ENCODE measurements at places on chromosomes 2 and 18.

DNA sequence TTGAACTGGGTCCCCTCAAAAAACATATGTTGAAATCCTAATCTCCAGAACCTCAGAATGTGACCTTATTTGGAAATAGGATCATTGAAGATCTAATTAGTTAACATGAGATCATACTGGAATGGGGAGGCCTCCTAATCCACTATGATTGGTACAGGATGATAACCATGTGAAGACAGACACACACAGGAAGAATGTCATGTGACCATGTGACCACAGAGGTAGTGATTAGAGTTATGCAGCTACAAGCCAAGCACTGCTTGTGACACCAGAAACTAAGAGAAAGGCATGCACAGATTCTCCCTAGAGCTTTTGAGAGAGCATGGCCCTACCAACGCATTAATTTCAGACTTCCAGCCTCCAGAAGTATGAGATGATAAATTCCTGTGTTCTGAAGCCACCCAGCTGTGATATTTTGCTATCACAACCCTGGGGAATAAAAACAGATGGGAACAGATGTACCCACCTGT, 47.0 kb upstream of the TGIF1 start:
- peak; percentile 68 for DNase-seq

- DNase-seq = no peak
Measured at GRCh38 chr2:71952572-71953188, 195.0 kb downstream of the CYP26B1 start.

DNA sequence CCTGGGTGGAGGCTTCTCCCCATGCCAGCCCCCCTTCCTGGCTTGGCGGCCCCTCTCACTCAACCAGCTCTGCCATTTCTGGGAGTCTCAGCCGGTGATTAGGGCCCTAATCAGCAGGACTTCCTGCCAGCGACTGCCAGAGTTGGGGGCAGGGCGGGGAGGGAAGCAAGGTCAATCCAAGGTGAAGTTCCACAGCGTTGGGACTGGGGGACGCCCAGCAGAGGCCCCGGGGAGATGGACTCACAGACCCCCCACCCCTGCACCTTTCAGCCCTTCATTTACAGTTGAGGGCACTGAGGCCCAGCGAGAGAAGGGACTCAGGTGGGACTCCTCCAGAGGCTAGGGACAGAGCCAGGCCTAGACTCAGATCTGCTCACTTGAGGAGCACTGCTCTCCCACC, 65.3 kb downstream of the TNS1 start:
- no peak for DNase-seq

GRCh38 chr18:49016648-49017539, 66.1 kb upstream of the SMAD7 start:
- DNase-seq = no peak

DNA sequence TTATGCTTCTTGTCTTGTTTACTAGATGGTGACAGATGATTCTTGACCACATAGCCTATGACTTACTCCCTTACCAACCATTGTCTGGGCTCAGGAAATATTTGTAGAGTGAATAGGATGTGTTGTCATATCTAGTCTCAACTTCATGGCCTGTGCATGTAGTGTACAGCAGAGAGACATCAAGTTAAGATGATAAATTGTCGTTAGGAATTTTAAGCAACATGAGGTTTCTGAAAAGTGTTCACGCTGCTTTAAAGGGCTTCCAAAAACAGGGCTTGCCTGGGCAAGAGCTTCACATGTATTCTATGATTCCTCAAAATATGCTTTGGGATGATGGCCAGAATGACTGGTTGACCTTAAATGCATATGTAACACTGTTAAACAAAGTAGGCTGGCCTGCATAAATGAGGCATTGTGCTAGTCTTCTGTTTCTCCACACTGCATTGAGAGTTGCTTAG, 424.0 kb downstream of the RND3 start:
- no peak for DNase-seq

- DNase-seq = no peak
Measured at GRCh38 chr2:217950401-217950871, 52.4 kb downstream of the TNS1 start.

GRCh38 chr2:11482473-11483035, 16.6 kb upstream of the E2F6 start:
- DNase-seq = no peak

- DNase-seq = no peak
Measured at GRCh38 chr18:78906066-78906465, 73.6 kb upstream of the SALL3 start.

DNA sequence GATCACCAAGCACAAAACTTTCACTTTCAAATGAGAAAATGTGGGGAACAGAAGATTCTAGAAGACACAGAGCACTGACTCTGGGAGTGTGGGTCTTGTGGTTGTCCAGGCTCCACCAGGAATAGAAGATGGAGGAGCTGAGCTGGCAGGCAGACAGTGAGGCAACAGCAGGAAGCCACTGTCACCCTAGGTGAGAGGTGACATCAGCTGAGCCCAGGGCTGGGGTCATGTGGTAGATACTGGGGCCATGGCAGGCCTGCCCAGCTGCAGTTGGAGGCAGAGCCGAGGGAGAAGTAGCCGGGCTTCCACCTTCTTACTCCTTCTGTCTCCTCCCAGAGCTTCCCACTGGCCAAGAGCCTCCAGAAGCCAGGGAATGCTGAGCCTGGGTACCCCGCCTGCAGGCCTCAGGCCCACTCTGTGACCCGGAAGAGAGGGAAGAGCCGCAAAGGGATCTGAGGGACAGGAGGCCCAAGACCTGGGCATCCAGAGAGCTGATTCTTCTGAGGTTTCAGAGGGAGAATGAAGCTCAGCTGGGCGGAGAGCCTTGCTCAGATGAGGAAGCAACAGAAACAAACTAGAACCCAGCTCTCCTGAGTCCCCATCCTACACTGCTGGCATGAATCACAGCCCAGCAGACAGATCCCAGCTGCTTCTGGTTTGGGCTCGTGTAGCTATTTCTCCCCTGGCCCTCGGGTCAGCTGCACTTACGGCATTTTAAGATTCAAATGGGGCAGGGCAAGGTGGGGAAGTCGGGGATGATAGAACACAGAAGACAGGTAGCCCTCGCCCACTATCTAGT, 39.8 kb upstream of the ASAP2 start:
- DNase-seq = no peak

GRCh38 chr2:202758604-202759003, 113.0 kb downstream of the ICA1L start:
- no peak for DNase-seq

GRCh38 chr2:146944601-146945000, 900.2 kb upstream of the ACVR2A start:
- DNase-seq = no peak

DNA sequence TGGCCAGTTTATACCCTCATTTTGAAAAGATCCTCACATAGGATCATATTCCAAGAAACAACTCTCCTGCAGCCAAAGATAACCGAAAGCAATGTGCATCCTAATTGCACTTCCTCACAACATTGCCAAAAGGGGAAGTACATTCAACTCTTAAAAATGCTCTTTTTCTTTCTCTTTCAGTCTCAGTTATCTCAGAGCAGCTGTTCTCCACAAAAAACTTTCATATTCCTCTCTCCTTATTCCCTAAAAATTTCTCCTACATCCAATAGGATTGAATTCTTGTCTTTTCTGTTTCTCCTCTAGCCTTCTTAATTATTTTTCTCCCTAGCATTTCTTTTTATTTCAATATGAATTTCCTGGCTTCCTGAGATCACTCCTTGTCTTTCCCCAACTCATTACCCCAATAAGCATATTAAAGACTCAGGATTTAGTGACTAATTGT, 7.4 kb upstream of the VRK2 start:
- peak; percentile 48 for DNase-seq

DNA sequence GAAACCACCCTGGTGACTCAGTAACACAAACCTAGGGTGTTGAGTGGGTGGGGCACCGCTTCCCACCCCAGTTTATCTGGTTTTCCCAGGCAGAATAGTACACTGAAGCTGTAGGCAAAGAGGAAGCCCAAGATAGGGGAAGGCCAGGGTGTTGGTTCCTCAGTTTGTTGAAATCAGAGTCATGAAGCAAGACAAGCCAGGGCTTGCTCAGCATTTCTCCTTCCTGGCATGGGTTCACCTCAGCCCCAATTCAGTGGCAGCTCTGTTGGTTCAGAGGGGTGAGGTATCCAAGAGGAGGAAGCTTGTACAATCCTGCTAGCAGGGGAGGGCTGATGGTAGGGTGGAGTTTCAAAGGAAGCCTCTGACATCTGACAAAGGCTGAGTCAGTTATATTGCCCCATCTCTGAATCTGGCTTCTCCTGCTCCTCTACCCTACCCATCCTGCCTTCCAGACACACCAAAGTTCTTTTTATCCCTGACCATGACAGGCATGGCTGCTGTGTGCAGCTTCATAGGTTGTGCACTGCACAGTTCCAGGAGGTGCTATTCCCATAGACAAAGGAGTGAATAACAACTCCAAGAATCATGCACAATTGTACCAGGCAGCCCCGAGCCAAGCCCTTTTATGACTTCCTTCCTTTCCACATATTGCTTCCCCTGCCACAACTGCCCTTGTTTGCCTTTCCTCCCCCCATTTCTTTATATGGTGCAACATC, 24.9 kb upstream of the RAB10 start:
- no peak for DNase-seq

- peak; percentile 60 for DNase-seq
Measured at GRCh38 chr2:109510136-109511028, 103.4 kb downstream of the SEPTIN10 start.

GRCh38 chr18:13245481-13246000, 27.0 kb downstream of the LDLRAD4 start:
- no peak for DNase-seq

GRCh38 chr18:24632158-24632988, 171.9 kb downstream of the HRH4 start:
- DNase-seq = no peak

GRCh38 chr18:59835605-59836379, 64.0 kb upstream of the PMAIP1 start:
- DNase-seq = no peak

GRCh38 chr18:61236356-61237057, 96.7 kb upstream of the CDH20 start:
- no peak for DNase-seq

GRCh38 chr2:47211497-47212011, 56.4 kb upstream of the STPG4 start:
- DNase-seq = no peak

DNA sequence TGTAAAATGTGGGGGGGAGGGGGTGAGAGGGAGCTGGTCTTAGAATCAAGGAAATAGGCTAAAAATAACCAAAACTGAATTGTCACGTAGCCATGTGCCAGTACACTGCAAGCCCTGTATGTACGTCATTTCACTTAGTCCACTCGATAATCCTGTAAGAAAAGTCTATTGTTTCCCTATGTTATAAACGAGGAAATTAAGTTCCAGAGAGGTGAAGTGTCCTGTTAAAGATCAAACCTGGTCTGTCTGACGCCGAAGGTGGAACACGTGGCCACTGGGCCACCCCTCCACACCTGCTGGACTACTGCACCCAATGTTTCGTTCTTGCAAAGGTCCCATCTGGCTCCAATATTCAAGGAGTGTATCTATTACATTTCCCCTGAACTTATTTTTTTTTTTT, 29.6 kb downstream of the TFCP2L1 start:
- no peak for DNase-seq

GRCh38 chr2:42139101-42139500, 30.1 kb upstream of the EML4 start:
- DNase-seq = no peak

DNA sequence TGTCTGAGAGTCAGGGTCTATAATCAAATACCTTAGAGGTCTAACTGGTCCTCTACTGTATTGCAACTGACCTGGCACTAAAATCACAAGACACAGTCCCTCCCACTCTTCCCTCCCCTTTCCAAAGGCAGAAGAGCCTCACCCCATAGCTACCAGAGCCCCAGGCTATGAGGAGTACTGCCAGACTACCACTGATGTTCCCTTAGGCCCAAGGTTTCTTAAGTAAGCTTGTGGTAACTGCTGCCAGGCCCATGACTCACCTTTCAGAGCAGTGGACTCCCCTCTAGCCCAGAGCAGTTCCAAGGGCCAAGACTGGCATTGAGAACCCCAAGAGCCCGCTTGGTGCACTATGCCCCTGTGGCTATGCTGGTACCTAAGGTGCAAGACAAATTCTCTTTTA, 1193.4 kb downstream of the DSC3 start:
- no peak for DNase-seq

DNA sequence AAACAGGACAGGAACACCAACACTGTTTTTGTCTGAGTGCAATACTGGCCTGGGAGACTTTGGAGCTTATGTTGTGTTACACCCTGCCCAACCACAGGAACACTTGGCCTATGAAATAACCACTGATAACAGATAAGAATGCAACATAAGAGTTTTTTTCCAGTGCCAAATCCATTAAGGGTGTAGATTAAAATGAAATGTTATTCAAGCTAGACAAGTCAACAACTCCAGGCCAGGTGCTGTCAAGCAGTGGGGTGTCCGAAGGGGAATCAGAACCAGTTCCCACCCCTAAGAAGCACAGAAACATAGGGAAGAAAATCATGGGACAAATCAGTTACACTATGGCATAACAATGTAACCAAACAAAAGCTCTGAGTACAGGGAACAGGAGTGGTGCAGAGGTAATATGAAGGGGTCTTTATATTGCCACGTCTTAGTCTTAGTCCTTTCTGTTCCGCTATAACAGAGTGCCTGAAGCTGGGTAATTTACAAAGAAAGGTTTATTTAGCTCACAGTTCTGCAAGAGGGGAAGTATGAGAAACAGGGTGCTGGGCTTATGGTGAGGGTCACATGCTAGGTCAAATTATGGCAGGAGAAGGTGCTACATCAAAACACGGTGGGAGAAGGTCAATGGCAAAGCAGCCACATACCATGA, 3.8 kb downstream of the AFG3L2 start:
- no peak for DNase-seq

DNA sequence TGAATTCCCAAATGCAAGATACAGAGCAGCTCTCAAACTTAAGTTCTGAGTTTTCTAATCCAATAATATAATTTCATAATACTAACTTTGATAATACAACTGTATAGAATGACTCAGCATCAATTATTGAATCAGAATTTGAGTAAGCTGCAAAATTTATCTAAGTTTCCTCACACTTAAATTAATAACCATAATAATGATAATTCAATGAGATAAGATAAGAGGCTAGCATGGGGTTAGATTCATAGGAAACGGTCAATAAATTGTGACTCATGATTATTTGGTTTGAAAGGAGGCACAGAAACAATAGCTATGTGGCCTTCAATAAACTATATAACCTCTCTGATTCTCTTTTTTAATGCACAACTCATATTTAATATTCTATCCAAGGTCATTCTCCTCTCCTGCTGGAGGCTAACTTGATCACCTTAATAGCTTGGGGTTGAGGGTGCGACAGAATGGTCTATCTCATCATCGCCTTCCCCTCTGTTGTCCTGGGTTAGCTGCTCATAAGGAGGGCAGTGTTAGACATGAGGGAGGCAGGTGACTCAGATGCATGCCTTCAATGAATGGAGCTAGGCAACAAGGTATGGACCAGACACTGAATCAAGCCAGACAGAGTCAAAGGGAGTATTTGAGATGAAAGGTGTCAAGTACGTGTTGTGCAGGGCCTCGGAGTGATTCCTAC, 36.2 kb upstream of the BMP10 start:
- DNase-seq = no peak

DNA sequence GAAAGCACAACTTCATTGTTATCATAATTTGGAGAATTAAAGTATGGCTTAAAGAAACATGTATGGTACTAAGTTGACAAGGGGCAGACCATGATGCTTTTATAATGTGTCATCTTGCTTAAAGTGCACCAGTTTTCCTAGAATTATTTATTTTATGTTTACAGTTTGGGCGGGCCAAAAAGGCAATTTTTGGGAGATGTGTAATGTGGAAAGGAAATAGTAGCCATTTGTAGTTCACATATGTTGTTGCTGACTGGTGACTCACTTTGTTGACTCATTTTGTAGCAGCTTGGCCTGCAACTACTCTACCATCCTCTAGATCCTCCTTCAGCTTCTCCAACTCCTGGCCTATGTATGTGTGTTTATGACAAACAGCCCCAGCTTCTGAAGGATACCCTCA, 7.7 kb downstream of the ZSCAN30 start:
- no peak for DNase-seq

- DNase-seq = no peak
Measured at GRCh38 chr2:154143105-154143504, 271.4 kb downstream of the GALNT13 start.
